Neural progenitor cell (in vitro differentiated cells): ENCODE measurements at places on chromosomes 11 and 22.
A peak's percentile ranks its signal among the peaks of the same experiment; 100 is the strongest.

GRCh38 chr11:16177688-16178087 lies 178.7 kb downstream of the SOX6 start:
- DNase-seq = no peak

DNA sequence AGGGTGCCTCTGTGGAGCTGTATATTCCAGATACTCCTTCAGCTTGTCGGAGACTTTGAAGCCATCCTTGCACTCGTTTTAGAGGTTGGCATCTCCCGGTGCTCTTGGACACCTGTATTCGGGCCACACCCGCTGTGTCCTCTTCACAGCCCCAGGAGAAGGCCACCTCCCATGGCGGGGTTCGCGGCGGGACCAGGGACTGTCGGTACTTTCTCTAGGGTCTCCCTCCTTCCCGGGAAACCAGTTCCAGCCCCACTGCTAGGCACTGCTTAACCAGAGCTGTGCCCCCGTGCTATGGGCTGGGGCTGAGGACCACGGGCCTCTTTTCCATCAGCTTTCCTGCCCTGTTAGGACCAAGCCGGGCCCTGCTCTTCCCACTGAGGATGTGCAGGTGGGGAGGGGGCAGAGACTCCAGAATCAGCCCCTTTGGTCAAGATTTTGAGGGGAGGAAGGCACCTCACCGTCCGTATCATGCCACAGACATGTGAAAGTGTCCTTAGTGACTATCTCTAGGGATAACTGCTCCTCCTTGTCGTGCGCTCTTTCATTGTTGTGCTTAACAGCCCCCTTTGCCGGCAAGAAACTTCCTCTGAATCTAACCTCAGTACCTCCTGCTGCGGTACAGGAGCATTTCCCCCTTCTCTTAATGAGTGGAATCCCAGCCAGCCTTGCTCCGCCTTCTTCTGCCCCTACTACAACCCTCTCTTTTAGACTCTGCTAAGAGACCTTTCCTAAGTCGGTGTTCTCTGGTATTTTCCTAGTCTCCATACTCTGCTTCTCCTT lies 1.2 kb upstream of the B3GAT1 start:
- peak; percentile 62 for DNase-seq

DNA sequence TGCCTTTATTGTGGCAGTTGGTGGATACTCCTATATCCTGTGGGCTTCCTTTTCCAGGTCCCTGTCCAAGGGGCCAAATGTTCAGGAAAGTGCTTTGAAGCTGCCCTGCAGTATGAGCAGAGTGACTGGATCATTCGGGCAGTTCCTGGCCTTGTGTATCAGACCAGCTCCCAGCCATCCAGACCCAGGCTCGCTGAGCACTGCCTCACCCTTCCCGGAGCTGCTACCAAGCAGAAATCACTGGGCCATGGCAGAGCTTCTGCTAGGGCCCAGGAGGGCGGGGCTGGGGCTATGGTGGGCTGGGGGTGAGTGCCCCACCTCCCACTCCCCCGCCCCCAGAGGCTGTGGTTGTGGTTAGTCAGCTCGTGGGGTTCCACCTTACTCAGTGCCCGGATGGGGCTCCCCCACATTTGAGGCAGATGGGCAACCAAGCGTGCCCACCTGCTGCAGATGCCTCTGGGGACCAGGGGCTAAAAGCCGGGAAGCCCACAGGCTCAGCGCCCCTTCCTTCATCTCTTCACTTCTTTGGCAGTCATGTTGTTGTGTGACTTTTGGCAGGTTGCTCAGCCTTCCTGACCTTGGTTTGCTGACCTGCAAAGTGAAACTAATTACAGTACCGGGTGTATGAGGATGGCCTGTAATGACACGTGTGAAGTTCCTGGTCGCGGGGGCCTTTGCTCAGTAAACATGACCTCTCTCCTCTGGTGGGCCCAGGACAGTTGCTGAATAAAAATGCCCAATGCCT lies 2.1 kb upstream of the LRRC32 start:
- no peak for DNase-seq

DNA sequence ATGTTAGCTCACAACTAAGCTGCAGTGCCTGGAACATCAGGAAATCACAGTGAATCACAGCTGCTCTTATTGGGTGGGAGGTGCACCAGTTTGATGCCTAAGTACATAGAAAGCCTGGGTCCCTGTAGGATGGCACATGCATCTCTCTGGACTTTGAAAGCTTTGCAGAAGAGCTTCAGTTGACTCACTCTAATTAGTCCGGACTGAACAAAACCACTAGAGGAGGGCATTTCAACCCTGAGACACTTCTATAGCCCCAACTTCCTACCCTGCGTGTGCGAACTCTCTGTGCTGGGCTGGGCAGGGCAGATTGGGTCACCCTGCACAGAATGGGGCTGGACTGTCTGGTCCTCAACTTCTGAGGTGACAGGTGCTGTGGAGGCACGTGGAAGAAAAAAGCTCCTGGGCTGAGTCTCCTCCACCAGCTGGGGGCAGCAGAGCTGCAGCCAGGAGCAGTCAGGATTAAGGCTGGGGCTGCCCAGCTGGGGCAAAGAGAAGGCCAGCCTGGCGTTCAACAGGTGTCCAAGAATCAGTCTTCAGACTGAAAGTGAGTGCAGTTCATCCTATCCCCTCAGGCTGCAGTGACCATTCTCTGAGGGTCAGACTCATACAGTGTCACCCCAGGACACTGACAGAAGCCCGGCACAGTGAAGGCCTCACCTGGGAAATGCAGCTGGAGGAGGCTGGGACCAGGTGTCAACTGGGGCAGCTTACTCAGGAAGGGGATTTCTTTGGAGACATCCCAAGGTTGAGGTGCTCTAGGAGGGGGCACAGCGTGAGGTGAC lies 22.1 kb downstream of the GGTLC2 start:
- peak; percentile 70 for DNase-seq

GRCh38 chr11:31817054-31817620 lies 6.0 kb upstream of the PAX6 start:
- peak; percentile 86 for DNase-seq

GRCh38 chr22:50521710-50522109 lies 3.7 kb downstream of the SCO2 start:
- no peak for DNase-seq

- DNase-seq = peak; percentile 55
These were observed 40.5 kb downstream of the GGTLC2 start for GRCh38 chr22:22684580-22685561.

GRCh38 chr11:24226606-24227005 lies 270.2 kb upstream of the LUZP2 start:
- DNase-seq = no peak

GRCh38 chr11:75563978-75564552 lies 2.0 kb downstream of the SERPINH1 start:
- DNase-seq = peak; percentile 91

DNA sequence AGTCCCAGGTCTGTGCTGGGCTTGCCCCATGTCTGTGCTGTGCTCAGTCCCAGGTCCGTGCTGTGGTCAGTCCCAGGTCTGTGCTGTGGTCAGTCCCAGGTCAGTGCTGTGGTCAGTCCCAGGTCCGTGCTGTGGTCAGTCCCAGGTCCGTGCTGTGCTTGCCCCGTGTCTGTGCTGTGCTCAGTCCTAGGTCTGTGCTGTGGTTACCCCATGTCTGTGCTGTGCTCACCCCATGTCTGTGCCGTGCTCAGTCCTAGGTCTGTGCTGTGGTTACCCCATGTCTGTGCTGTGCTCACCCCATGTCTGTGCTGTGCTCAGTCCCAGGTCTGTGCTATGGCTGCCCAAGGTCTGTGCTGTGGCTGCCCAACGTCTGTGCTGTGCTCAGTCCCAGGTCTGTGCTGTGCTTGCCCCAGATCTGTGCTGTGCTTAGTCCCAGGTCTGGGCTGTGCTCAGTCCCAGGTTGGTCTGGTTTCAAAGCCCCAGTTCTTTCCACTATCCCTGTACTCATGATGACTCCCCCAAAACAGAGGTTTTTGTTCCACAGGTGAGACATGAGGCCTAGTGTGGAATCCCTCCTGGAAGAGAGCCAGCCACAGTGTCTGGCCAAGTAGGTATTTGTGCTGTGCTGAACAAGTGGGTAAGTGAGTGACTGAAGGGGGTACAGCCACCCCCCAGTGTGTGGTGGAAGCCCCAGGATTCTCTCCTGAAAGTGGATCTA lies 34.8 kb downstream of the IRAG1 start:
- DNase-seq = no peak

- peak; percentile 76 for DNase-seq
These were observed 109.7 kb upstream of the RRM1 start for GRCh38 chr11:3984896-3985295.

GRCh38 chr22:31394326-31394725 lies 5.1 kb upstream of the DRG1 start:
- no peak for DNase-seq

- DNase-seq = no peak
These were observed 250.8 kb downstream of the DDX10 start for GRCh38 chr11:108915666-108916065.

GRCh38 chr11:122436188-122436555 lies 219.3 kb upstream of the UBASH3B start:
- DNase-seq = no peak

DNA sequence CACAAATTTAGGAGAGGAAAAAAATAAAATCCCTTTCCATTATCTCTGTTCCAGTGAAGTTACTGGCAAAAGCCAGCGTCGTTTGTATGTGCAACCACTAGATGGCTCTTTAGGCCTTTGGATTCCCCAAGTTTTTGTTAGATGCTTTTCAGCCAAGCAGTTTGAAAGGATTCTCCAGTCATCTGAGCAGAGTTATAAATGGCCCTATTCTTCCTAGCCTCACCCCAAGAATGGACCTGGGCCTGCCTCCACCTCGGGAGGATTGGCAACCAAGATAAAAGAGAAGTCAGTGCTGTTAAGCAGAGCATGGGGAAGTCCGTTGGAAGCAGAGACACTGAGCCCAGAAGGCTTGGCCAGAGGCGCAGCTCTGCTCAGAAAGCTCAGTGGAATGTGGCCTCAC lies 15.4 kb downstream of the FAM181B start:
- DNase-seq = peak; percentile 80
